ENCODE measurements at places on chromosomes 4 and X. TPM values are rescaled to one million over a fixed set of nuclear protein-coding genes. Genes with fewer than 3 reads are reported as not detected.

VCX3B gene
- not detected for total RNA-seq

LRRC66 gene
- total RNA-seq: not detected

IQSEC2 gene
- 9.9 TPM for total RNA-seq

SMR3B gene
- total RNA-seq: not detected

GATA1 gene
- total RNA-seq: not detected

UGT2B10 gene
- not detected for total RNA-seq

HPGD gene
- total RNA-seq: 10.5 TPM

ITIH6 gene
- total RNA-seq: not detected

TBC1D8B gene
- total RNA-seq: 6.2 TPM

DOCK11 gene
- 5.5 TPM for total RNA-seq

AIFM1 gene
- 29.7 TPM for total RNA-seq

MAP7D2 gene
- total RNA-seq: 1.6 TPM

OPRPN gene
- not detected for total RNA-seq

NHSL2 gene
- 0.07 TPM for total RNA-seq

ASMT gene
- not detected for total RNA-seq

MBNL3 gene
- 1.0 TPM for total RNA-seq

ASB12 gene
- total RNA-seq: not detected

CXCL10 gene
- not detected for total RNA-seq

SHROOM4 gene
- 3.3 TPM for total RNA-seq

COL4A6 gene
- not detected for total RNA-seq

FHIP1A gene
- 8.7 TPM for total RNA-seq

PRMT9 gene
- total RNA-seq: 10.2 TPM

PPEF2 gene
- total RNA-seq: not detected

FAM9B gene
- total RNA-seq: not detected

GC gene
- total RNA-seq: not detected

FAM47A gene
- not detected for total RNA-seq

SCD5 gene
- 4.4 TPM for total RNA-seq

EREG gene
- 33.8 TPM for total RNA-seq

ADGRA3 gene
- 31.4 TPM for total RNA-seq

UGT2B17 gene
- total RNA-seq: not detected

IL15 gene
- 27.4 TPM for total RNA-seq

MFAP3L gene
- 1.9 TPM for total RNA-seq

H2AZ1 gene
- 655 TPM for total RNA-seq

ZXDA gene
- total RNA-seq: 2.3 TPM

SRPX2 gene
- total RNA-seq: 11.2 TPM

AWAT1 gene
- not detected for total RNA-seq

TACC3 gene
- 111 TPM for total RNA-seq

MMAA gene
- 7.1 TPM for total RNA-seq

TECRL gene
- not detected for total RNA-seq

TMPRSS11F gene
- not detected for total RNA-seq

EMCN gene
- total RNA-seq: not detected

BEX1 gene
- not detected for total RNA-seq

PABPC1L2A gene
- total RNA-seq: not detected

SHISA3 gene
- total RNA-seq: not detected

ARAP2 gene
- 2.1 TPM for total RNA-seq

TLR10 gene
- not detected for total RNA-seq

SSX2B gene
- total RNA-seq: not detected

ARHGAP6 gene
- total RNA-seq: 0.81 TPM
